CD4-positive, alpha-beta T cell treated with Interleukin-17A for 1 hour (primary cell): ENCODE measurements at places on chromosomes 3 and 15.

DNA sequence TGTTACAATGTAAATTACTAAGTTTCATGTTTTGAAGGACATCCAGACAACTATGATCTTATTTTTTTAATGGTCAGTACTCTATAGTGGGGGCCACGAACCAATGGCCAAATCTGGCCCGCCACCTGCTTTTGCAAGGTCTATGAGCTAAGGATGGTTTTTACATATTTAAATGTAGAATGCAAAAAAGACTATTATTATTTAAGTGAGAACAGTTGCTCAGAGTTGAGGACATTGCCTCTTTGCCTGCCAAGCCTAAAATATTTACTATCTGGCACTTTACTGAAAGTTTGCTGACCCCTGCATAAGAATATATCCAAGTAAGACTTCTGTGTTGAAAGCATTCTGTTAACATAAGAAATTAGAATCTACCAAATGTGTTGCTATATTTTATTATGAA is 163.7 kb upstream of the MDFIC2 start:
- DNase-seq = no peak

DNA sequence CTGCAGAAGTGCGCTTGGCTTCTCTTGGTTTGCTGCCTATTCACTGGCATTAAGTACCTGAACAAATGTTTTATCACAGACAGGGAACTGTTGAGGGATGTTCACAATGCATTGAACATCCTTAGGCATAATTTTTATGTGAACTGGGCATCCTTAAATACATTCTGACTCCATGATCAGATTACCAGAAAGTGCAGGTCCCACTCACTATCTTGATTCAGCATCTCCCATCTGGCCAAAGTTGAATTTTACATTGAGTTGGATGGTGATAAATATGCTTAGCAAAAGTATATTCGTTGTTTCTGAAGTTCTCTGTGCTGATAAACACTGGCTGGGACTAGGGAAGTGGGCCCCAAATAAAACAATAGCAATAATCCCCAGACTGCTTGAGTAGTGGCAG is 108.5 kb downstream of the RBMS3 start:
- DNase-seq = no peak

GRCh38 chr15:31169558-31169957 is 68.0 kb upstream of the TRPM1 start:
- DNase-seq = no peak

GRCh38 chr3:46675843-46676567 is 17.5 kb downstream of the ALS2CL start:
- no peak for DNase-seq

- DNase-seq = no peak
Measured at GRCh38 chr15:95371664-95372063, 958.8 kb upstream of the NR2F2 start.

- no peak for DNase-seq
Measured at GRCh38 chr15:79027532-79028410, 62.8 kb downstream of the RASGRF1 start.

DNA sequence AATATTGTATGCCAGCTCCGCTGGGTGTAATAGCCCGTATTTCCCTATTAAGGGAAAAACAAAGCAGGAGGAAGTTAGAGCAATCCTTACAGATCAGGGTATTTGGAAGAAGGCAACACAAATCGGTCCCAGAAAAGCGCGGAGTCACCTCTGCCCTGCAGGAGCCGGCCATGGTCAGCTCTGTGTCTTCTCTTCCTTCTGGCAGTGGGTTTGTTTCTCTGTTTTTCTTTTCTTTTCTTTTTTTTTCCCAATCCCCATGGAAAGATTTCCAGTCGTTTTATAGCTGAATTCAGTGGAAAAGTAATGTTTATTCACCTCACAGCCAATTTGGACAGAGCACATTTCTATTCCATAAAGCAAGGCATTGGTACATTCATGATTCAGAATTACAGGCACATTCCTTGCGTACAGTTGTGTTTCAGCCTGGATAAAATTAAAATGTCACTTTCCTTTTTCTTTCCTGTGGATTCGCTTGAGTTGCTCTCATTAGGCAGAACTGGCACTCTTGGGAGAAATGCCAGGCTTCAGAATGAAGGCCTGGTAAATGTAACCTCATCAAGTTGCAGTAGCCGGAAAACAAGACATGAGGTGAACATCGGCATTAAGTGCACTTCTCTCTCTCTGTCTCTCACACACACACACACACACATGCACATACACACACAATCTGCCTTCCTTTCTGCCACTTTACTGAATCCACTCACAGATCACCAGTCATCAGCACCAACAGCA is 204.5 kb upstream of the UBE2E1 start:
- no peak for DNase-seq

DNA sequence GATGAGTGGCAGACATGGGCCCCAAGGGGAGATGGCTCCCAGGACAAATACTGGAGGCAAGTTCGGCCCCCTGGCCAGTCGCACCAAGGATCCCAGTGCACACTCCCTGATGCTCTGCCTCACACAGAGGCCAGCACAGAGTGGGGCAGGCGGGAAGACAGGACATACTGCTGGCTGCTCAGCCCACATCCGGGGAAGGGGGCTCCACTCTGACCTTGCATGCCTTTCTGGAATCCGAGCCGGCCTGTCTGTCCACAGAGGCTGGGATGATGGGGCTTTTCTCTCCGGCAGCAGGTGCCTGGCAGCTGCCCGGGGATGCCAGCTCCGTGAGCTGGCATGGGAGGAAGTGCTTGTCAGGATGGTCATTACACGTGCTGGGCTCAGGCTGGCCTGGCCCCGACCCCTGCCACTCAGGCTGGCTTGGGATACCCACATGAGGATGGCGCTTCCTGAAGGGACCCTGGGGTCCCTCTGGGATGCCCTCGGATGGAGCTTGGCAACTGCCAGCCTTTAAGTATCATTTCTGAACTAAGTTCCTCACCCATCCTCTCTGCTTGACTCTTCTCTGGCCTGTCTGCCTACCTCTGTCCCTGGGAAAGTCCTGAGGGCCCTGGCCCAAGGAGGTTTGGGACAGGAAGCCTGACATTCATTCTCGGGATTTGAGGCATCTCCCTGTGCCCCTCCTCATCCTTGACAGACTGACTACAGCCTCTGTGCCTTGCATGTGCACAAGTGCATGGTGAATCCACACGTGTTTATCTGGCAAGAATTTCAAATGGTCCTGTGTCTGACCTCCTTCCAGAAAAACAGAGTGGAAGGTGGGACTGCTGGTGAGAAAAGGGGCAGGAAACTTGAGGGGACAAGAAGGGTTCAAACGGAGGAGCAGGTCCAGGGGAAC is 46.5 kb downstream of the EXOG start:
- DNase-seq = no peak

DNA sequence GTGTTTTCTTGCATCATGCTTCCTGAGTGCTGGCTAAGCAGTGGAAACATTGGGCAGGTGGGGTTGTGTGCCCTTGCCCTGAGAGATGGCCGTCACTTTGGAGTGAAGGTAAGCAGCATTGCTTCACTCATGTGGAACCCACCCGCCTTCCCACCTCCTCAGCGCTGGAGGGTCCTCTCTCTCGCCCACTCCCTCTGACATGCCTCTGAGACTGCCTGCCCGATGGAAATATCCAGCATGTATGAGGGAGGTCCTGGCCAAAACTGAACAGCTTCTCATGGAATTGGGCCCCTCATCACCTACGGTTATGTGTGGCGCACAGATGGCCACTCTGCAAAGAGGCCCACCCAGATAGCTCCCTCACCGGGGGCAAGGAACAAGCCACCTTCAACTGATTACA is 48.6 kb downstream of the SMAD3 start:
- DNase-seq = no peak

- no peak for DNase-seq
Measured at GRCh38 chr3:119500901-119501300, 2.6 kb downstream of the TIMMDC1 start.

- no peak for DNase-seq
Measured at GRCh38 chr15:38010395-38010794, 76.0 kb downstream of the TMCO5A start.

GRCh38 chr3:46351646-46352045 is 2.3 kb upstream of the CCR2 start:
- no peak for DNase-seq

DNA sequence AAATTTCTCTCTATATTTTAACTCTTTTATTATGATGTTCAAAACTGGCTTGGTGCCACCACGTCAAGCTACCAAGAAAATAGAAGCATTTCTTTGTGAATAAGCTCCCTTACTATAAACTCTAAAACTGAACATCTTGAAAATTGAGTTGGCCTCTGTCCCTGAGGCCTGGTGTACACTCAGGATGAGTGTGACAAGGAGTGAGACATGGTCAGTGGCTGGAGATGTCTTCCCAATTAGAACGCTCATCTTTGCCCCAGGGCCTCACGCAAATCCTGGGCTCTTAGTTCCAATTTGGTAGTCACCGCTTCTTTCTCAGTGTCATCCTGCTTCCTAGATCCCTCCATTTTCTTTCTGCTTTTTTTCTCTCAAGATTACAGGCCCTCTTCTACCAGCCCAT is 26.2 kb downstream of the SLC2A2 start:
- no peak for DNase-seq

DNA sequence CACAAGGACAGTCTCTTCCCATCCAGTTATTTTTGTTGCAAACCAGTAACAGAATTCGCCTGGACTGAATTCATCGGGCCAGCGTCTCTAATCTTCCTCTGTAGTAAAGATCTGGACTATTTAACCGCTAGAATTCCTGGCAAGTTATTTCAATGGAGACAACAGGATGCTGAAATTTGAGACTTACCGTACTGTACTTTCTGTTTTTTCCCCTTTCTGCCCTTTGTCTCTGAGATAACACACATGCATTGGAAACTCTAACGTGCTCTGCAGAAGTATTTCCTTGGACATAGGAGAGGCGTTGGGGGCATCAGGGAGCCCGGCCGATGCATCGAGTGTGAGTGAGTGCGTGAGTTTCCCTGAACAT is 61.5 kb downstream of the ASB7 start:
- no peak for DNase-seq

GRCh38 chr3:101068876-101069606 is 75.8 kb upstream of the ABI3BP start:
- no peak for DNase-seq

DNA sequence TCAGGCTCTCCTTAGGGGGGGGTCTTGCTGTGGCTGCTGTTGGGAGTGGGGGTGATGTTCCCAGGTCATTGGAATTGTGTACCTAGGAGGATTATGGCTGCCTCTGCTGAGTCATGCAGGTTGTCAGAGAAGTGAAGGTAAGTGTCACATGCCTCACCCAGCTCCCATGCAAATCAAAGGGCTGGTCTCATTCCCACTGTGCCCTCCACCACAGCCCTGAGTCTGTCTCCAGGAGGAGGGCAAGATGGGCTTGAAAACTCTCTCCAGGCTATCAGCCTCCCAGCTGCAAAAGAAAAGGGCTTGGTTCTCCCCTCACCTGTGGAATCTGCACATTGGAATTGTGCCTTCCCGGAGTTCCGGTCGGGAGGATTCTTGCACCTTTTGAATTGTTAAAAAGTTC is 580.5 kb downstream of the NSUN3 start:
- no peak for DNase-seq

DNA sequence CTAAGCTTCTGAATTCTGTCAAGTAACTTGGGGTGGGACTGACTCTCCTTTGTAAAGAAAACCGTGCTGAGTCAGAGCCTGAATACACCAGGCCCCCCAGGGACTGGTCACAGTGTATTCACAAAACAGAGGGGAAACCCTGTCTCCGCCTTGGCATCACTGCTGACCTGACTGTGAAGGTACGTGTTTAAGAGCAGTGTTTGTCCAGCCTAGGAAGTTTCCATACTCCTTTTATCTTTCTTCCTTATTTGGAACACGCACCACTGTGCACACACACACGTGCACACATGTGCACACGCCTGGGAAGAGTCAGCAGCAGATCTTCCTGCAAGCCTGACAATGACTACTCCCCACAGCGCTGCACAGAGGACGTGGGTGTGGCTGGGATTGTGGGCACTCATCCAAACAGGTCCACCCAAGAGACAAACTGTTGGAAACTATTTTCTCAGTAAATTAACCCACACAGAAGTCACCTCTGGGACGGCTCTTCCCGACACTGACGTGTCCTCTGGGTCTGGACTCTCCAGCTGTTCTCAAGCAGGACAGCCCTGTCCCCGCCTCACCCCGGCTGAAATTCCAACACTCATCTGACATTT is 87.7 kb downstream of the ATP10A start:
- no peak for DNase-seq

GRCh38 chr15:45179221-45179985 is 8.4 kb downstream of the SHF start:
- peak; percentile 55 for DNase-seq

GRCh38 chr15:57931570-57931969 is 133.9 kb downstream of the ALDH1A2 start:
- no peak for DNase-seq

DNA sequence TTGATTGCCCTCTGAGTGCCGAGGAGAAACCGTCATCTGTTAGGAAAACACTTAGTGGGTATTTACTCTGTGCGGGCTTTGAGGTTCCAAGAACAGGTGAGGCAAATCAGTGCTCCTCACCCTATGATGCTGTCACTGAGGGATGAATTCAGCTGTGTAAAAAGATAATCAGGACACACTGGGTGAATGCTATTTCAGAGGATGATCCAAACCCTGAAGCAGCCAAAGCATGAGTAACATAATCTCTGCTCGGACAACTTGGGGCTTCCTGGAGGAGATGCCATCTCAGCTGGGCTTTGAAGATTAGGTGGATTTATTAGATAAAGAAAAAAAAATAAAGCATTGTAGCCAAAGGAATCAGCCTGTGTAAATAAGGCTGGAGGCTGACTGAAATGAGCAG is 10.5 kb upstream of the GADL1 start:
- DNase-seq = no peak

DNA sequence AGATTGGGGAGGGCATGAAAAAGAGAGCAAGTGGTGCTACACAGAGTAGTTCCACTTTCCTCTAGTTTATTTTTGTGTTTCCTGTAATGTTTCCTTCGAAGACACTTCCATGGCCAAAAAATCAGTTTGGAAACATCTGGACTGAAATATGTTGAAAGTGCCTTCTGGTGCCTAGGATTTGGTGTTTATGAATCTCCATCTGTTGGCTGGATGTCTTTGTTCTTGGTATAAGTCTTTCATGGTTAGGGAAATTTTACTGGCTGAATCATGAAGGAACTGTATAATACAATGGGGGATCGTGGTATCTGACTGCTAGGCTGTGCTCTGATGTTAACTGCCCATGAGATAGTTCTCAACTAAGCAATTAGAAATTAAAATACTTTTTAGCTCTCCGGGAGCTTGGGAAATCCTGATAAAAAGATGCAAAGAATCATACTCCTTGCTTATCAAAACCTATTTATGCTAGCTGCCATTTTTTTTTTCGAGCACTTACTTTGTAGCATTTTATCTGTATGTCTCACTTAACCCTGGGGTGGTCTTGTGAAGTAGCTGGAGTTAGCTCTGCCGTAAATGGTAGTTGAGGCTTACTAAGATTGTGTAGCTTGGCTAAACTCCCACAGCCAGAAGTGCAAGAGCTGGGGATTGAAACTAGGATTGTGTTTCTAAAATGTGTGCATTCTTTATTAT is 21.9 kb downstream of the AKAP13 start:
- no peak for DNase-seq
